ENCODE measurements at places on chromosomes 16 and 17.

DNA sequence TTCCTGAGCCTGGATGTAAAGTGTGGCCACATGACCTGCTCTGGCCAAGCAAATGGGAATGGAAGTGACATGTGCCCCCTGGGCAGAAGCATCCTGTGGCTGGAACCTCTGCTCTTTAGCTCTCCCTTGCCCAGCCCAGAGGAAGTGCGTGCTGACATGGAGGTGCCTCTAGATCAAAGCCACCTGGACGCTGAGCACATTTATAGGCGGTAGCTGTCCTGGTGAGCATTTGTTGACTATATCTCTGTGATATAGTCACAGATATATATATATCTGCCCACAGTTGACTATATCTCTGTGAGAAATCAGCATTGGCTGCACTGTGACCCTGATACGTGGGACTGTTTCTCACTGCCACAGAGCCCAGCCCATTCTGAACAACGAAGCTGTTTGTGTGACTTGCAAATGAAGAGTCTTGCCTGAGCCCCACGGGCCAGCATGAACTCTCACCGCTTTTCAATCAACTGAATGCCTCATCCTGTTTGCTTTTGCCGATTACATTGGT lies 118.8 kb downstream of the C16orf95 start:
- no peak for DNase-seq

GRCh38 chr16:72241930-72242329 lies 70.0 kb upstream of the PMFBP1 start:
- DNase-seq: no peak

DNA sequence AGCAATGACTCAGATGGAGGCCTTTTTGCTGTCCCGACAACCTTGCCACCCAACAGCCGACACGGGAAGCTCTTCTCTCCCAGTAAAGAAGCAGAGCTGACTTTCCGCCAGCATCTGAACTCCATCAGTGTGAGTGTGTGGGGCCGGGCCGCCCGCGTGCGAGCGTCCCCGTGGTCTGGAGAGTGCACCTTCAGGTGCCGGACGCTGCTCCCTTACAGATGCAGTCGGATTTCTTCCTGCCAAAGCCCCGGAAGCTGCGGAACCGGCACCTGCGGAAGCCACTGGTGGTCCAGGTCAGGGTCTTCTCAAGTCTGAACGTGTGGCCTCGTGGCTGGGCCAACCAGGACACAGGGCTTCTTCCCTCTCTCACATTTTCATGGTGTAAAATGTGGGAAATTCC lies 15.5 kb upstream of the JPT2 start:
- DNase-seq: no peak

GRCh38 chr17:5587438-5588032 lies 3.2 kb upstream of the NLRP1 start:
- DNase-seq: no peak

DNA sequence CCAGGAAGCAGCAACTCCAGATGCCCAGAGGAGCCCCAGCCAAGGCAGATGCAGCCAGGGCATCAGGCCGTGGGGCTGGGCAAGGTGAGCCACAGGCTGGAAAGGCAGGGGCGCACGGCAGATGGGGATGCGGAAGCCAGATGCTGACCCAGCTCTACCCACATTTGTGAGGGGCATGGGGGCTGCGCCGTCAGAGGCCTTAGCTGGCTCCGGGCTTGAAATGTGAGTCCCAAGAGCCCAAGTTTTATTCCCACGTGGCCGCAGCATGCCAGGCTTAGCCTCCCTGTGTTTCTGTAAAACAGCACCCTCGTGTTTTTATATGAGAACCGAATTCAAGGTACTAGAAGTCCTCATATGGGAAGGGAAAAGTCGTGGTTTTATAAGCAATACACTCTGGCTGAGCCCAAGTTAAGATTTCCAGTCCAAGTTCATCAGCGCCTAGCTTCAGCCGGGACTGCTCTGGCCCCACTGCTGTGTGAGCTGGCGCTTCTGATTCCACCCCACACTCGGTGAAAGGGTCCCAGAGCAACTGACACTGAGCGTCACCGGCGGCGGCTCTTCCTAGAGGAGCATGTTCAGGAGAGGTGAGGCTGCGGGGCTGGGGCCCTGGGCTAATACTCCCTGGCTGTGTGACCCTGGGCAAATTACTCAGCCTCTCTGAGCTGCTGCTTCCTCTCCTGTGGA lies 6.7 kb upstream of the C16orf95 start:
- DNase-seq: no peak

DNA sequence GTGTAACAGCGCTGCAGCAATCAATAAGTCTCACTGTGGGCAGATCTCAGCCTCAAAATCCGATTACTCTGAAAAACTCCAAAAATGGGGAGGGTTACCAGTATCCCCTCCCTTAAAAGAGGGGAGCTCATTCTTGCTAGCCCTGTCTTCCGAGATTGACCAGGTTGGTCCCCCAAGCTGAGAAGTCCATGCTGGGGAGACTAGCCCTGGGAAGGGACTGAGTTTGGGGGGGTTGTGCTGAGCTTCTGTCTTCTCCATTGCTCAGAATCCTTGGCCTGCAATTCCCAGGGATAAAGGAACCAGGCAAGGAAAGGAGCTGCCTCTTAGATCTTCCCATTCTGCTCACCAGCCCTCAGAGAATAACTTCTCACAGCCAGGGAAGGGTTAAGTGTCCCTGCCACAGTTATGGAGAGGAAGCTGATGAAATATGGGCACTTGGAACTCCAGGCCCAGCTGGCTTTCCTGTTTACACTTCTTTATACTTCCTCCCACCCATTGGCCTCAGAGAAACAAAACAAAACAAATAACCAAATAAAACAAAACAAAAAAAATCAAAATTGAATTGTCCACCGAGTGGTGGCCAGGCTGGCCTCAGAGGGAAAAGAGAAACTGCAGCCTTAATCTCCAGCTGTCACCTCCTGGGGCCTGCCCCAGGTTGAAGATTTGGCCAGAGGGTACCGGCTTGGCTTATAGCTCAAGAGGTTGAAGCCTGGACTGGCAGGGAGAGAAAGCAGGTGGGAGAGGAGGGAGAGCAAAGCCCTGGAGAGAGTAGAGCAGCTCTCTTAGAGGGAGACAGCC lies 2.6 kb downstream of the HOXB3 start:
- DNase-seq: no peak

DNA sequence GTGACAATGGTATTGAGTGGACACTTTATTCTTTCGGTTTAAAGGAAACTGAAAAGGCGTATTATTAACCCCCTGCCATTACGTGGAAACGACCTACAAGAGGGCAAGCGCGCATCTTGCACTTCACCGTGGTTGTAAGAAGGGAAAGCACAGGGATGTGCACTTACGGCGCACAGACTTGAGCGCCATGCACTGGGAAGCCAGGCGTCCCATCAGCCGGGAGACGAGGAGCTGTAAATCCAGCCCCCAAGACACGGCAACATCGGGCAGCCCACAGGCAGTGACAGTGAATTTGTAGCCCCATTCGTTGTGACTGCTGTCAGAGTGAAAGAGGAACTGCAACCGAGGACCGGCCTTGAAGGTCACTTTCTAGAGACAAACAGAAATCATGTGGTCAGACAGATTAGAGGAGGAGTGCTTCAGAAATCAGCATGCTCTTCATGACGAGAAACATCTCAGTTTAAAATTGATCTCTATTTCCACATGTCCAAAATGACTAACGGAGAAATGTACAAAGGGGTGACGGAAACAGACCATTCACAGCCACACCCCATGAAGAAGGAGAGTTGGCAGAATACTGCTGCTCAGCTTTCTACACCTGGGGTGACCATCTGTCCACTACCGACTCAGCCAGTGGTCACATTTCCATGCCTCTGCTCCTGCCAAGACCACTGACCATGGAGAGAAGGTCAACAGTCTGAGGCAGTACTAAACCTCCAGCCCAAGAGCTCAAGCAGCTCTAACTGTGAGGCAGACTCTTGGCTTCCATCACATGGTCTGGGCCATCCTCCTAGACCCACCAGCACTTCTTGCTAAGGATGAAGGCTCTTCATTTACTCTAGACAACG lies 68.6 kb downstream of the ZZEF1 start:
- peak; percentile 85 for DNase-seq
